Stimulated activated CD8-positive, alpha-beta memory T cell treated with anti-CD3 and anti-CD28 coated beads, Interleukin-4, amount 100 ng/mL, for 4 hours (primary cell): ENCODE measurements at places on chromosomes 2 and 18.

- no peak for DNase-seq
Observed at GRCh38 chr2:150705357-150705756, 217.9 kb upstream of the RND3 start.

GRCh38 chr2:142044197-142044596, 86.6 kb downstream of the LRP1B start:
- DNase-seq: no peak

DNA sequence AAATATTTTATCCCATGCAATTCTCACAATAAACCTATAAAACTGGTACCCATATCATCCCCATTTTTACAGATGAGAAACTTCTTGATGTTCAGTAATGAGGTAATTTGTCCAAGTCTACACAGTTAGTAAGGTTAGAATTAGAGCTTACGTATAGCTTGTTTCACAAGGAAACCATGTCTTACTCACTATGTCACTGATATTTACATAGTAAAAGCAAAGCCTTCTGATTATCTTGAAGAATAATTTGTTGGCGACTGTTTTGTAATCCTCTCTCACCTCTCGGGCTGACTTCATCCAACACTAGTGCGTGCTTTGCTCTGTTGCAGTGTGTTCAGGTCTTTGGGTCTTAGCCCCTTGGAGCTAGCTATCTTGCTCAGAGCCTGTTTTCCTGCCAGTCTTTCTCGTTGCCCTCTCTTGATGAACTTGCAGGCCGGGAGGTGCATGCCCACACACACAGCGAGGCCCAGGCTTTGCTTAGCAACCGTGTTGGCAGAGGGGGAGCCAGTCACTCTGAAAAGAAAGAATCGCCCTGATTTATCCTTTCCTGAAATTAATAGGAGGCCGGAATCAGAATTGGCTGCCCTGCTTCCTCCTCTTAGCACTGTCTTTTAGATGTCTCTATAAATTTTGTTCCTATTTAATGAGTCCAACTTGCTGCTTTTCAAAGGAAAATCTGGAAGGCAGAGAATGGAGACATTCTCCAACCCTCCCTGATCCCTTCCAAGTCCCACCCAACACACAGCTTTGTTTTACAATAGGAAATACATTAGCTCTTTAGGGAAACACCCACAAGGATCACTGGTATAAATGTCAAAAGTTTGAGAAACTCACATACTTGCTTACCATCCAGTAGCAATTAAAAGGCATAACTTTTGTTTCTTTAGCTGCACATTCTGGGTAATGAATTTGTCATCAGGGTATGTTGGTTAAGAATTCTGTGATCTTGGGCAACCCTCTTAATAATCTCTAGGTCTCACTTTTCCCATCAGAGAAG, 97.6 kb upstream of the SEC11C start:
- DNase-seq: no peak

DNA sequence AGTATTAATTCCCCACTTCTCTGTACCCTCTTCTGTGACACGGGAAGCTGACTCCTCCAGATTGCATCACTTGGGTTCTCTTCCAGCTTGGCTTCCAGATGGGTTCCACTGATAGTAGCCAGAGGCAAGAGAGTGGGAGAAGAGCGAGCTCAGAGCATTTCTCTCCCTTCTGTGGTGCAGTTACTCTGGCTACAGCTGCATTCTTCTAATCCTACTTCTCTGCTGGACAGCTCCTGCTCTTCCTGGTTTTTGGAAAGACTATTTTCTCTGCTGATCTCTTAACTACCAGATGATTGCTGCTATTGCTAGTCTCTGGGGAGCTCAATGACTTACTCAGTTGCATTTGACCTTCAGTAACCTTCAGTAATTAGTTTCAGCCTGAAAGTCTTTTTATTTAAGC, 187.5 kb upstream of the MAP2 start:
- DNase-seq: no peak

DNA sequence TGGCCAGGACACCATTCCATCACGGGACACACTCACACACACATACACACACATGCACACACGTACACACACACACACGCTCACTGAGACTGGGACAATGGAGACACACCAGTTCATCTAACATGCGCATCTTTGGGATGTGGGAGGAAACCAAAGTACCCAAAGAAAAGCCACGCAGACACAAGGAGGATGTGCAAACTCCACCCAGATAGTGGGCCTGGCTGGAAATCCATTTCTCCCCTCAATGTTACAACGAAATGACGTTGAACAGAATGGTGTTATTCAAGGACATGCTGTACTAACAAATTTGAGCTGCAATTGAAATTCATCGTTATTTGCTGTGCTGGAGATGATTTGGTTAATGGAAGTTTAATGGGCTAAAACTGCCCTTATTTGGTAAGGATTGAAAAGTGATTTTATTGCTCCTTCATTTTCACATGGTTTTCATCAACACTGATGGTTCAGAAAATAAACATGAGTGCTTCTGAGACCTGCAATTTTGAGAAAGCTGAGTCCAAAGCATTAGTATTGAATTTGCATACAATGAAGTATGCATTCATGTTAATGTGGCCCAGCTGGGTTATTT, 110.0 kb downstream of the KCNE4 start:
- no peak for DNase-seq

GRCh38 chr18:80200171-80200931, 47.0 kb downstream of the PARD6G start:
- no peak for DNase-seq

DNA sequence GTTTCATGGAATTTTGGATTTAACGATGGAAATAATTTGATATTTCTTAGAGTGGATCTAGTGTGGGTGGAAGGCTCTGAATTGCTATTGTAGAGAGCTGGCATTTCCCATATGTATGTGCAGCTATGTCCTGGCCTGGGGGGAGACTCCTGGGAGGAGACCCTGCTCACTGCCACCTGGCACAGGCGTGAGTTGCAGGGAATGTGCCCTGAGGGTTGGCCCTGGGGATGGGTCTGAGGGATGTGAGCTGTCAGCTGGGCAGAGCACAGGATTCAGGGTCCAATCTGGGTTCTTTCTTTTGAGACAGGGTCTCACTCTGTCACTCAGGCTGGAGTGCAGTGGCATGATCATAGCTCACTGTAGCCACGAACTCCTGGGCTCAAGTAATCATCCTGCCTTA, 120.2 kb downstream of the CLIP4 start:
- DNase-seq: no peak

DNA sequence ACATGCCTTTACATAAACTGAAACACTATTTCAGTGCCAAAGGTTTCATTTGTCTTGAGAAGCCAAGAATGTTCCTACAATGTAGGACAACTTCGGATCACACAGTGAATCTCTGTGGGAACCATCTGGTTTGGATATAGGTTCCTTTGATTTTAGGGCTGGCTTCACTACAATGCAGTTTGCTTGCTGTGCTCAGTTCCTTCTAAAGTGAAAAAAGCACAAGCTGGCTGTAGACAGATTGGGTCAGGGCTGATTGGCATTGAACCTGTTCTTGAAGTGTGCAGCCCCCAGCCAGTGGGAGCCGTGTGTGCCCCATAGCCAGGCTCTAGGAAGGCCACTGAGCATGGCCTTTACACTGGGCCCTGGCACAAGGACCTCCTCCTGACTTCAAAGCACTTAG, 167.9 kb upstream of the HNRNPA3 start:
- no peak for DNase-seq

- no peak for DNase-seq
Observed at GRCh38 chr18:26335156-26335555, 108.9 kb downstream of the TAF4B start.

GRCh38 chr18:52481116-52481515, 141.1 kb downstream of the DCC start:
- no peak for DNase-seq

- no peak for DNase-seq
Observed at GRCh38 chr18:68564351-68564750, 150.6 kb downstream of the TMX3 start.

- DNase-seq: no peak
Observed at GRCh38 chr2:172962824-172963223, 112.8 kb upstream of the MAP3K20 start.

DNA sequence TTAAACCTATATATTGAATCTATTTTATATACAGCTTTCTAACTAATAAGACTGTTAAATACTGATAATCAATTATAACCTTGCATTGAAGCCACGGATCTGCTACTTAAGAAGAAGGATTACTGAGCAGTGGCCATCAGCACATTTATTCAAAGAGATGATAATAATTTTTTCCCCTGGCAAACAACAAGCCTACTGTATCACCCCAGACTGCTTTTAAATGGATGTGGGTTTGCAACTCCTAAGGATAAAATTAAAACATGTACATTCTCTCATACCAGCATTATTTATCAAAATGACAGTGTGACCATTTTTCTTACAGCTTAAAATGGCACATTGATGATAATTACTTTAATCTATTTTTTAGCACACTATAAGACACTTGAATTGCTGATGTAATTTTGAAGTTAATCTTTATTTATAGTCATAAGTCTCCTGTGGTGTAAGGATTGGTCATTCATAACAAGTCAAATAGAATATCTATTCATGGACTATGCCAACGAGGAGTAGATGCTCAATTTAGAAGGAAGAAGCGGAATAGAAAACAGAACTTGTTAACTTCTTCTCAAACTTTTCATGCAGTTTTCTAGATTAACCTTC, 517.7 kb downstream of the METTL4 start:
- DNase-seq: no peak

GRCh38 chr18:68406761-68407160, 308.1 kb downstream of the TMX3 start:
- DNase-seq: no peak
